NCI-H510A (cell line): ENCODE measurements at places on chromosomes 5 and 9.

- no peak for DNase-seq
Observed at GRCh38 chr5:56123531-56124243, 109.4 kb downstream of the ANKRD55 start.

DNA sequence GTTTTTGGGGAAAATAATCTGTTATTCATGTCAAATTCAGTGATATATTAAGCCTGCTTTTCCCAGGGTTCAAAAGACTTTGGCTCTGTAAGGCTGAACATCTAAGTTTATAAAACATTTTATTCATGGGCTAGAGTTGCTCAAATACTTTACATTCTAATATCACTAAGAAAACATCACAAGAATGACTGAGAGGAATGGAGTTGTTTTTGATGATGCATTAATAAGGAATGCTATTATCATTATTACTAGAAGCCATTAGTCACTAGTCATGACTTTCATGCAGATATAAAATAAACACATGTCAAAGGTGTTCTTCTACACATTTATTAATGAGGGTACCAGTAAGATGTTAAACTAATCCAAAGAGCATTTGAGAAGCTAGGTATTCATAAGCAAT lies 185.5 kb upstream of the KCNN2 start:
- DNase-seq, result no peak

DNA sequence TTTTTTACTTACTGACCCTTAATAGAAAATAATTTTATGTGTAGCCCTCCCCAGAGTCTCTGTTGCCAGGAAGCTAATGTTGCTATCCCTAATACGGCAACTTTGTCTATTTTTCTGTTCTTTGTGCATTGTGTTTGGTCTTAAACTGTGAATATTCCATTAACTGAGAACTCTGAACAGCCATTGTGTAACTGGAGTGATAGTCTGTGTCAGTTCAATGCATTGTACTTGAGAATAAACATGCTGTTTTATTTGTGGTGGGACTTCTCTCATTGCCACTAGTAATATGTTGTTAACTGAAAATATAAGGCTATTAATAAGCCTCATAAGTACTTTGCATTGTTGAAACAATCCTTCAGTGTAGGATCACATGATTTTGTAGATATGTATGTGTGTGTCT lies 278.3 kb upstream of the DMRT1 start:
- no peak for DNase-seq

DNA sequence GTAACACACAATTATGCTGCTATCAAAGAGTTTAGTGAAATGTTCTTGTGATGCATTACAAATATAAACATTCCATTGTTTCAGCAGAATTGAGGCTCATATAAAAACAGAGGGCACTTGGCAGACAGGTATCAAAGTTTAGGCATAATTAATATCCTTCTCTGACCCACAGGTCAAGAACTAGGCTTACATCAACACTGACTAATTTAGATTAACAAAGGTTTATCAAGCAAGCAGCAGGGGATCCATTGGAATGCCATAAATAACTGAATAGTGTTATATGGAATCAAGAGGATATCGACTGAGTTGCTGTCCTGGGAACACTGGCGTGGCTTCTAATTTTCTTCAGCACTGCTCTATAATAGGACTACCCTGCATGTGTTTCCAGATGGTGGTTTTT lies 414.5 kb upstream of the ARRDC3 start:
- no peak for DNase-seq

DNA sequence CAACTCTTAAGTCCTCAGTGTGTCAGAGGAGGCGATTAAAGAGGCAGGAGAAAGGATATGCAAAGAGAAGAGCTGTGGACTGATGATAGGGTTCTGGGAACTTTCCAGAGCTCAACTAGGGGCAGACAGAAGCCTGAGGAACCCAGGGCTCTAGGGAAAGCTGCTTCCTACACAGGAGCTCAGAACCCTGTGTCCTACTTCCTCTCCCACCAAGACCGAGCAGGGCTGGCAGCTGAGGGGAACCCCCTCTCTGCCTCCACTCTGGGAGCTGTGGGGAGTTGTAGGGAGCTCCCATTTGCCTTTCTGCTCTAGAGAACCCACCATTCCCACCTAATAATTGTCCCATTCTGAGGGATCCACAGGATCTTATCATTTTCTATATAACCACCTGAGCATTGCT lies 674.3 kb downstream of the ACTL7B start:
- DNase-seq, result no peak
